Stimulated activated CD4-positive, alpha-beta T cell treated with anti-CD3 and anti-CD28 coated beads, Interleukin-2, amount 100 ng/mL, for 4 hours (primary cell): ENCODE measurements at places on chromosomes 2 and 18.
A peak's percentile ranks its signal among the peaks of the same experiment; 100 is the strongest.

DNA sequence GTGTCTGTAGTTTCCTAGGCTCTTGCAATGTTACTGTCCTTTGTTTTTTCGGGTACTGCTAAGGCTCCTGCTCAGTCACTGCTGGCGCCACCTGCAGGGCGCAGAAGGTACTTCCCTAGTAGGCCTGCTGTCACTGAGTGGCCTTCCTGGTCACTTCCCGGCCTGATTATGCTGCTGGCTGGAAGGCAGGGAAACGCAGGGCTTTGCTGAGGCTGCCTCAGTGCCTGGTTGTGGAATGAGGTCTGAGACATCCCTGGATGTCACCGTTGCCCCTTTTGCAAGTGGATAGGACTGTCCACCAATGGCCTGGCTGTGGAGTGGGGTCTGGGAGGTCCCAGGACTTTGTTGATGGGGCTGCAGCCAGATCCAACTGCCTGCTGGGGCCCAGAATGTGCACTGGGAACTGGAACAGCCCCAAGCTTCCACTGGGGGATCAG, 13.1 kb downstream of the DAW1 start:
- DNase-seq, result peak; percentile 21

GRCh38 chr2:200677721-200678532, 92.1 kb downstream of the AOX1 start:
- DNase-seq, result no peak

GRCh38 chr2:147845411-147845971, 662 bp downstream of the ACVR2A start:
- no peak for DNase-seq

DNA sequence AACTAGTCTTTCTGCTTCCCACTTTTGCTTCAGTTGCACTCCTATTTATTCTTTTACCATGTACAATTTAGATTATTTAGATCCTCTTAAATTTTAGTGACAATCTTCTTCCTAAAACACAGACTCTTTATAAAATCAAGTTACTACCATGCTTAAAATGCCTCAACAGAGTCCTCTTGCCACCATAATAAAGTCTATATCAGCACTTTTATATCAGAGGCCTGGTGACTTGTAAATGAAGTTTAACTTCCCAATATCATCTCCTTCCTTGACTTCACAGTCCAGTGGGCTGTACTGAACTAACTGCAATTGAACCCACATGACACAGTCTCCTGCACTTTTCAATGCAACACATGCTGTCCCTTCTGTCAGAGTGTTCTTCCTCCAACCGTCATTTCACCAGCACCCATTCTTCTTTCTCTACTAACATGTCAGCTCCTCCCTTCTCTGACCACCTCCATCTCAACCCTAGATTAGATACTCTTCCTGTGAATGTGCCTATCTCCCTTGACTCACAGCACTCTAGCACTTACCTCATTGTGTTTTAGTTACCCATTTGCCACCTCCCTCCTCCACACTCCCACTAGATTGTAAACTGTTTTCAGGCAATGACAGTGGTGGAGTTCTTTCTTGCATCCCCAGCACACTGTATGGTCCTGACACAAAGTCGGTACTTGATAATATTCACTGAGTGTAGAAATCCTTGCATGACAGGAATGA, 414.9 kb downstream of the SATB2 start:
- no peak for DNase-seq

DNA sequence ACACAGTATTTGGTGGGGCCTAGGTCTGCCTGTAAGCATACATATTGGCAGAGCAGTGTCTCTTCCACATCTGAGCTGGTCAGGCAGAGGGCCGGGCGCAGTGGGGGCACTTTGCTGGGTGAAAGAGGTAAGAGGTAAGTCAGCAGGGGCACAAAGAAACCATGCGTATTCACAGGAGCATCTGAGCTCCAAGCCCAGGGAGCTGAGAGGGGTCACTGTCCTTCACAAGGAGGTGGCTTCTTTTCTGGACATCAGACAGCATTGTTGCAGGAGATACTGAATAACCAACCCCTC, 201.7 kb downstream of the AGAP1 start:
- no peak for DNase-seq

GRCh38 chr18:37578182-37578678, 12.6 kb upstream of the CELF4 start:
- DNase-seq, result no peak
